NCI-H1694 (cell line): ENCODE measurements at places on chromosomes 3 and 15.

DNA sequence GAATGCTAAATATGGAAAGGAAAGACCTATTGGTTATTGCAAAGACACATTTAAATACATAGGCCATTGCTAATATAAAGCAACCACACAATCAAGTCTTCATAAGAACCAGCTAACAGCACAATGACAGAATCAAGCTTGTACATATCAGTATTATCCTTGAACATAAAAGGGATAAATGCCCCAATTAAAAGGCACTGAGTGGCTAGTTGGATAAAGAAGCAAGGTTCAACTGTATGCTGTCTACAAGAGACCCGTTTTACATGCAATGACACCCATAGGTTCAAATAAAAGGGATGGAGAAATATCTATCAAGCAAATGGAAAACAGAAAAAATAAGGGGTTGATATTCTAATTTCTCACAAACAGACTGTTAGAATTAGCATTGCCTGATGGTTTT, 706.1 kb downstream of the EPHA3 start:
- no peak for DNase-seq

DNA sequence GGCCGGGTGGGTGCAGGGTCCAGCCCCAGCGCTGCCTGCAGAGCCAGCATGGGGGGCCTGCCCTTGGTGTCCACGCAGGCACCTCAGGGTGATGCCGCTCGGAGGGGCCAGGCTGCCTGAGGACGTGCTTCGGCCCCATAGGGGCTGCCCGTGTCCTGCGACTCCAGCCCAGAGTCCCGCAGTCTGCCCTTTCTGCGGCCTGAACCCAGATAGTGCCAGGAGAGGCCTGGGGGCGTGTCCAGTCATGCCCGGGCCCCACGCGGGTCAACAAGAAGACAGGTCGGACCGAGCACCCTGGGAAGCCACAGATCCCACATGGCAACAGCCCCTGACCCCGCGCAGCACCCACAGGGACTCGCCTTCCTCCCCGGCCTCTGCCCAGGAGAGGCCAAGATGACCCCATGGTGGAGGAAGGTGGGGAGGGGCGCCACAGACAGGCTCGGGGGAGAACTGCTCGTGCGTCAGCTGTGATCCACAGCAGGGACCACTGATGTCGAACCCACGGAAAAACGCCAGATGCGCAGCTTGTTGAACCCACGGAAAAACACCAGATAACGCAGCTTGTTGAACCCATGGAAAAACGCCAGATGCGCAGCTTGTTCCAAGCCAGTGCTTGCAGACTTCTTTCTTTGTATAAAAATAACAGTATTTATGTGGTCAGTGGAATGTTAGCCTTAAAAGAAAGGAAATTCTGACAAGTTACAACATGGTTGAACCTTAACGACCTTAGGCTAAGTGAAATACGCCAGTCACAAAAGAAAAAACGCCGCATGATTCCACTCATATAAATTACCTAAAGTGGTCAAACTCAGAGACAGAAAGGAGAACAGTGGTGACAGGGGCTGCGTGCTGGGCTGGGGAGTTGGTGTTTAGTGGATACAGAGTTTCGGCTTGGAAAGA, 28.5 kb downstream of the CYFIP1 start:
- no peak for DNase-seq

DNA sequence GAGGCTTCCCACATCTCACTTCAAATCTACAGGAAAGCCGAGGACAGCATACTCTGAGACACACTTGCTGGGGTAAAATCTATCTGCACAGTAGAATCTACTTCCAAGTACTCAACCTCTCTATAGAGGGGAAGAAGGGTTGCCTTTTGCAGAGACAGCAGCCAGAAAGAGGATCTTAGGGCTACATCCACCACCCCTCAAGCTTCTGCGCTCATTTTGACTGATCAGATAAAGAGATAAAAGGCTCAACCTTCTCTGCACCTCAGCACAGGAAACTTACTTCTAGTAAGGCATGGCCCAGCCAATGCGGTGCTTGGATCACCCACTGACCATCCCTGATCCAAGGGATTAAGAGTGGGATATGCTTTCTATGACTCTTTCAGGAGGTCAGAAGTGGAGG, 6.9 kb upstream of the SLC9A9 start:
- no peak for DNase-seq

DNA sequence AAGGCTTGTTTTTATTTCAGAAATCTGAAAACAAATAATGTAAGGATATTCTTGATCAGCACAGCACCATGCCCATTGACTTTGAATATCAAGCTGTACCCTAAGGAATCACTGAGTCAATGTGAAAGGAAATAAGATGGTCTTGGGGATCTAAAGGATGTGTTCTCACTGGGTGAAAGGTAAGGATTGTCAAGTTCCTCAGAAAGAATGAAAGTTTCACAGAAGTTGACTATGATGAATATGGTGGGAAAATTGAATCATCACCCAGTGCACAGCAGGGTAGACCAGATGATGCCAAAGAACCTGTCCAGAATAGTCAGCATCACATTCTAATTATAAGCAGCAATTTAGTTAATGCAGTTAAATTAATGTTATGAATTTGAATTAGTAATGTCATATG, 16.2 kb downstream of the ERC2 start:
- no peak for DNase-seq
